ENCODE measurements at places on chromosomes 5 and 9. TPM values are rescaled to one million over a fixed set of nuclear protein-coding genes. Genes with fewer than 3 reads are reported as not detected.

LCN9 gene
- not detected for total RNA-seq

MOB3B gene
- 0.17 TPM for total RNA-seq

GRCh38 chr5:143560378-143560777 lies 156.9 kb upstream of the NR3C1 start:
- no peak for DNase-seq

DNA sequence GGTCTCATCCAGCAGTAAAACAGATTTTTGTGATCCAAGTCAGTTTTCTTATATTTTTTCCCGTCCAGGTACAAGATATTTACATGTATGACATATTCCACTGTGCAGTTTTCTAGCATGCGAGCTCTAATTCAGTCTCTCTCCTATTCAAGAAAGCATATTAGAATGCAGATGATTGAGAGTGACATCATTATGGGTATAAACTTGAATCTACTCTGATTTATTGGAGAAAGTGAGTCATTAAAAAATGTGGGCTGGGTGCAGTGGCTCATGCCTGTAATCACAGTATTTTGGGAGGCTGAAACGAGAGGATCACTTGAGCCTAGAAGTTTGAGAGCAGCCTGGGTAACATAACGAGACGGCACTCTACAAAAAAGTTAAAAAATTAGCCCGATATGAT lies 6.2 kb downstream of the FER start:
- DNase-seq, result no peak

DNA sequence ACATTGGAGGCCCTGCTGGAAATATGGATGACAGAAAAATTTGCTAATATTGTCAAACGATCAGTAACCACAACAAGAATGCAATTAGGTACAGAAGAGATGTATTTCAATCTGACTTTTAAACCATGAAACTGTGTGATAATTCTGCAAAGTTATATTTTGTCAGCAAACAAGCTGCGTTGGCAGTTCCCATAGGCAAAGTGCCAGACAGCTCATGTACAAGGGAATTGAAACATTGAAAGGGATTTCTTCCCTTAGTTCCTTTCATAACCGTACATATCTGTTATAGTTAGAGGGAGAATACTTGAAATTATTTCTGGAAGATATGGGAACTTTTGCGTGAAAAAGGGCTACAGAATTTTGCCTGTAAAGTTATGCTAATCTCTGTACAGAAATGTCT lies 419.4 kb upstream of the PTGER4 start:
- no peak for DNase-seq

- DNase-seq, result no peak
These were observed 56.1 kb downstream of the TSTD2 start for GRCh38 chr9:97577051-97577450.

DNA sequence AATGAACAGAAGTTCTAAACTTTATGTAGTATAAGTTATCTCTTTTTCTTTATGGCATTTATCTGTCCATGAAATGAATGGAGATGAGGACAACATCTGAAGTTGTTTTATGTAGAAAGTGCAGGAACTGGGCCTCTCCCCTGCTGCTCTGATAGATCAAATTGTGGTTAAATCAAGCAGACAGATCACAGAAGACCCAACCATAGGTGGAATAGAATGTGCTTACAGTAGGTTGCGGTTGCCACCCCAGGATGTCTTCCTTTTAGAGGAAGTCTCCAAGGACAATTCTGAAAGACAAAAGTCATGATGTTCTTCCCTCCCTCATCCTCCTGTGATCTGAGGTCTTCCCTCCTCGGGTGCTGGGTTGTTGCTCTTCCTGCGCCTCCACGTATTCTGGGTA lies 12.9 kb downstream of the RASGRF2 start:
- DNase-seq, result no peak

Measured in CD8-positive, alpha-beta T cell (primary cell).